CD4-positive, alpha-beta memory T cell (primary cell): ENCODE measurements at places on chromosomes 4 and X.
A peak's percentile ranks its signal among the peaks of the same experiment; 100 is the strongest.

- DNase-seq = no peak
Observed at GRCh38 chrX:137198040-137198439, 164.2 kb upstream of the GPR101 start.

GRCh38 chr4:181858741-181859140 lies 384.5 kb upstream of the TENM3 start:
- no peak for DNase-seq

- DNase-seq = no peak
Observed at GRCh38 chr4:147822128-147822527, 90.2 kb downstream of the ARHGAP10 start.

DNA sequence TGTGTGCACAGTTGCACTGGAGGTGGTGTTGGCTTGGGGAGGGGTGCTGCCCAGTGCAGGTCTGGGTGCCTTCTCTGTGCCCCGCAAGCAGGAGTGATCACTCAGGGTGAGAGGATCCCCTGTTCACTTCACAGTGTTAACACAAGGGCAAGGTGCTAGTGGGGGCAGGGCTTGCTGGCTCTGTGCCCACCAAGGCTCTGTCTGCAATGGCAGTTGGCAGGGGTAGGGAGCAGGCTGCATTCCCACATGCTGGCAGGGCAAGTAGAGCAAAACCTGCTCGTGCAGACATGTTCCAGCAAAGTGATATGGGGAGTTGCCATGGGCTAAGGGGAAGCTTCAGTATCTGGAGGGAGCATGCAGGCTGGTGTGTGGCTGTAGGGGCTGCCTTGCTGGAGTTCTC lies 428.0 kb downstream of the ZNF674 start:
- DNase-seq = no peak

DNA sequence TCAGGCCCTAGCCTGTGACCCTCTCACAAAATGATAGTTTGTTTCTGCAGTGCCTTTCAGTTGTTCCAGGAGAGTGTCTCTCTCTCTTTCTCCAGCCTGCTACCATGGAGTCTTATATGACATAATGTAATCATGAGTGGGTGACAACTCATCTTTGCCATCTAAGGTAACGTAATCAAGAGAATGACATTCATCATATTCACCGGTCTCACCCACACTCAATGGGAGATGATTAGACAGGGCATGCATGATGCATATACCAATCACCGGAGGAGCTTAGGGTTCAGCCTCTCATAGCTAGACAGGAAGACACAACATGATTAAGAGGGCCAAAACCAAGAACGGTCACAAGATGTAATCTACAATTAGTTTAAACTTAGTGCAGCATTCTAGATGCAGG lies 97.1 kb upstream of the FAM9B start:
- DNase-seq = no peak

GRCh38 chrX:47358387-47359065 lies 11.9 kb upstream of the ZNF157 start:
- DNase-seq = peak; percentile 41

DNA sequence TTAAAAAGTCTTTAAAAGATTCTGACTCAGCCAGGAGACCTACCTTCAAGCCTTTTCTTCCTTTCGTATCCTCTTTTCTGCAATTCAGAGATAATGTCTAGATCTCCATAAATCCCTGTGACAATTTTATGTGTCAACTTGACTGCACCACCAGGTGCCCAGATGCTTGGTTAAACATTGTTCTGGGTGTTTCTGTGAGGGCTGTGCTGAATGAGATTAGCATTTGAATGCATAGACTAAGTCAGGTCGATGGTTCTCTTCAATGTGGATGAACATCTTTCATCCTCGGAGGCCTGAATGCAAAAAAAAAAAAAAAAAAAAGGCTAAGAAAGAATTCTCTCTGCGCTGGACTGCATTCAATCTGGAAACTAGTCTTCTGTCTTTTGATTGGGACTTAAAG lies 1082.7 kb downstream of the NLGN4X start:
- DNase-seq = no peak

GRCh38 chr4:114005569-114006442 lies 26.4 kb upstream of the ARSJ start:
- DNase-seq = peak; percentile 49

DNA sequence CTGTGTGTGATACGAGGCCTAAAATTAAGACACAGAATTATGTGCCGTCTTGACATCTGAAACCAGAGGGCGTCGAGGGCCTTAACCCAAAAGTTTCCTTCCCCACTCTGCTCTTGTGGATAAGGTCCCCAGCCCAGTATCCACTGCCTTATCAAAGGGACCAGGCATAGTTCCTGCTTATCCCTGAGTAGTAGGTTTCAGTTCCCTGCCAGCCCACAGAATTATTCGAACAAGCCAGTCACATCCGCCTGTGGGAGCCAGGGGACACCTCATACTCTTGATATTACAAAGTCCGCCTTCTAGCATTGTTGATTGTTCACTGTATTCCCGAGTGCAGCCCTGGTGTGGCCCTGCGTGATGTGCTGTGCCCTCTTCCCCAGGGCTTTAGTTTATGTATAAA lies 5.4 kb upstream of the MMRN1 start:
- no peak for DNase-seq

GRCh38 chr4:179509489-179509888 lies 2067.3 kb upstream of the AGA start:
- DNase-seq = no peak

DNA sequence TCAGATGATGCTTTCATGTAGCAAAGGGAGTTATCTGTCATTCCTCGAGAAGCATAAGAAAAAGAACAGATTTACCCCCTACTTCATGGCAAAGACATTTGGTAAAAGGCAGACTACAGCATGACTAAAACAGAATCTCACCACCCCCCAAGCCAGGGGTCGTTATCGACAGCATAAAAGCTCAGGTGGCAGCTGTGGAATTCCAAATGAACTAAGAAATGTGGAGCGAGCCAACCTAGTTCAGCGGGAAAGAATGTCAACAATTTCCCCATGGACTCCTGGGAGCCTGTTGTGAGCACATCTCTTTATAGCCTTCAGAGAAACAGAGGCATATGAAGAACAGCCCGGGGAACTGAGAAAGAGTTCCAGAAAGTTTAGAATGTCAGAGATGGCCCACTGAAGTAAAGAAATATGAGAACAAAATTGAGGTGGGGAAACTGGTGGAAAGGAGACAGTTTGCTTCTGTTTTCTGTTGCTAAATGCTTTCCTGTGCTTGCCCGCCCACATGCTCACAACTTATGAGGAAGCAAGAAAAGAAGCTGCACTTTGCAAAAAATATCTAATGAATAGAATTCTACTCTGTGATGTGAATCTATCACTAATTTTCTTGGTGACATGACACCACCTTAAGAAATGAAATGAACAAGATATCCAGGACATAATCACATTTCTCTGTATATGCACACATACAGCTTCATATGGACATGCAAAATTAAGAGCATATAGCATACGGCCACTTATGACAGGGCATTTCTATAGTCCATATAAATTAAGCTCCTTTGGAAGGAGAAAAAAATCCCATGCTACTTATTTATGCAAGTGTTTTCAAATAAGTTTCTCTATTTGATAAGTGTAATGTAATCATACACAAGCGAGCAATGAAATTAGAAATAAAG lies 135.3 kb upstream of the MID1 start:
- DNase-seq = no peak

GRCh38 chrX:45762699-45763647 lies 562.3 kb upstream of the DIPK2B start:
- no peak for DNase-seq

DNA sequence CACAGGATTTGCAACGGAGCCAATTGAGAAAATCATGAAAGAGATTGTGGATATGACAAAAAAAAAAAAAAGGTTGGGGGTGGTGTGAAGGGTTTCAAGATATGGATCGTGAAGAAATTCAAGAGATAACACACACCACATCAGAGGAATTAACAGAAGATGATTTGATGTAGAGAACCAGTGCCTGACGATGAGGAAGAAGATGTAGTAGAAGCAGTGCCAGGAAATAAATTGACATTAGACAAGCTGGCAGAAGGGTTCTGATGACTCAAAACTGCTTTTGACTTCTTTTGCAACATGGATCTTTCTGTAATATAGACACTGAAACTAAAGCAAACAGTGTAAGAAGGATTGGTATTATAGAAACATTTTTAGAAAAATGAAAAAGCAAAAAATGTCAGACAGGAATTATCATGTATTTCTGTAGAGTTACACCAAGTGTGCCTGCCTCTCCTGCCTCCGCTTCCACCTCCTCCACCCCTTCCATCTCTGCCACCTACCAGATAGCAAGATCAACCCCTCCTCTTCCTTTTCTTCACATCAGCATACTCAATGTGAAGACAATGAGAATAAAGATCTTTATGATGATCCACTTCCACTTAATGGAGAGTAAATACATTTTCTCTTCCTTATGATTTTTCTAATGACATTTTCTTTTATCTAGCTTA lies 127.5 kb upstream of the OTUD4 start:
- DNase-seq = no peak

DNA sequence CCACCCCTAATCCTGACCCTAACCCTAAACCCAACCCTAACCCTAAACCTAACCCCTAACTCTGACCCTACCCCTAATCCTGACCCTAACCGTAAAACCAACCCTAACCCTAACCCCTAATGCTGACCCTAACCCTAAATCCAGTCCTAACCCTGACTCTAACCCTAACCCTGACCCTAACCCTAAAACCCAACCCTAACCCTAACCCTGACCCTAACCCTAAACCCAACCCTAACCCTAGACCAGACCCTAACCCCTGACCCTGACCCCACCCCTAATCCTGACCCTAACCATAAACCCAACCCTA lies 708 bp upstream of the PCGF3 start:
- DNase-seq = no peak

- DNase-seq = no peak
Observed at GRCh38 chrX:127459790-127460189, 592.4 kb downstream of the ACTRT1 start.

DNA sequence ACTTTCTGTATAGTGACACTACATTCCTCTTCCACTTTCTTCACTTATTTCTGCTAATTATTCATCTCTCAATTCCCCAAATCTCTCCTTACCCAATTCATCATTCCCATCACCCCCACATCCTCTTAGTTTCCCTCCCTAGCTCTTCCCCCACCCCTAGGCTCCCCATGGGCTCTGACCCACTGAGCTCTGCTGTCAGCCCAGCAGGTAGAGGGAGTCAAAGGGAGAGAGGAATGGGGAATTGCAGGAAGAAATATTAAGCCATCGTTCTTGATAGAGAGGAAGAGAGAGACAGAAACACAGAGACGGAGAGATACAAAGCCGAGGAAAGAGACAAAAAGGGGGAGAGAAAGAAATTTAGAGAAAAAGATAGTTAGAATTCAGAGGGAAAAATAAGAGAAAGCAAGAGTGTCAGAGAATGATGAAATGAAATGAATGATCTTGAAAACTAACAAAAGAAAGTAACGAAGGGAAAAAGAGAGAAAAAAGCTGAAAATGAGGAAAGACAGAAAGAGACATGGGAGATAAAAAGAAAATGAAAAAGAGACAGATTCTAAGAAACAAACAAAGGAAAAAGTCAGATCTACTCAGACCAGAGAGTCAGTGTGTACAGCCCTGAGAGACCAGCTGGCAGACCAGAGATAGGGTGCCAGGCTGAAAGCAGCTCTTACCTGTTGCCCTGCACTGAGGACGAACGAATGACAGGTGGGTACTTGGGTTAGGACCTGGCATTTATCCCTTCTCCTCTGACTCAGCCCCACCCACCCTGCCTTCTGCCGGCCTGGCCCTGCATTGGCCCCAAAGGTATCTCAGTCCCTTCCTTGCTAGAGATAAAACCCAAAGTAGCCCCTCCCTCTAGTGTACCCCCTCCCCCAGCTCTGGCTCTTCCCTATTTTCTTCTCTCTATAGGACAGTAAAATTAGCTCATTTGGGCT lies at the start of gene ALAS2:
ALAS2 (minus strand) TSS at position 707 of the 935 bp plus-strand sequence. CDS start 4,977 bp downstream, outside the sequence.
- no peak for DNase-seq

DNA sequence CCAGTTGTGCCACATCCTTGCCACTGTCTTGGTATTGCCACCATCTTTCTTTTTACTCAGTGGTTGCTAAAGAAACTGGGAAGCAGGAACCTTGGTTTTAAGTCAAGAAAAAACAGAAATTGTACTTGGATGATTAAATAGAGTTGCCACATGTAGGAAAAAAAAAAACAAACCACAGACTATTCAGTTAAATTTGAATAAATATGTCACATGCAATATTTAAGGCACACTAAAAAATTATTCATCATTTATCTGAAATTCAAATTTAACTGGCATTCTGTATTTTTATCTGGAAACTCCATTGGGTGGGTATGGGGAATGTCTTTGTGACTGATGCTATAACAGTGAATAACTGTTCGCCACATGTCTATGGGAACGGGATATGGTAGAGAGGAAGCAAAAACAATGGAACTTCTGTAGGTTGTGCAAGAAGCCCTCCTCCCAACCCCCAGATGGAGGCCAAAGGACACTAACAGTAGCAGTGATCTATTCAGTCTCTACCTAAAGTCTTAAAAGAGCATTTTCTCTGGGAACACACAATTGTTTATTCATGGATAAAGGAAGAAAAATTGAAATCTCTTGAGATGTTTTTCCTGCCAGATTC lies 57.0 kb upstream of the PLAC8 start:
- DNase-seq = no peak
